Motor neuron (in vitro differentiated cells): ENCODE measurements at places on chromosomes 1 and 21. TPM values are rescaled to one million over a fixed set of nuclear protein-coding genes. Genes with fewer than 3 reads are reported as not detected.

The NBL1 gene
- 0.73 and 0.78 TPM in 2 replicates for total RNA-seq

The CHI3L2 gene
- 0.24 TPM in 2 replicates for total RNA-seq

The UTS2 gene
- not detected in 2 replicates for total RNA-seq

The TAF12 gene
- 60.0 and 60.3 TPM in 2 replicates for total RNA-seq

The LYPD8 gene
- total RNA-seq = 0.24 and 0.92 TPM in 2 replicates

The GNG12 gene
- 94.4 and 107 TPM in 2 replicates for total RNA-seq
